AG08396 (cell line): ENCODE measurements at places on chromosomes 2 and 18.
A peak's percentile ranks its signal among the peaks of the same experiment; 100 is the strongest.

DNA sequence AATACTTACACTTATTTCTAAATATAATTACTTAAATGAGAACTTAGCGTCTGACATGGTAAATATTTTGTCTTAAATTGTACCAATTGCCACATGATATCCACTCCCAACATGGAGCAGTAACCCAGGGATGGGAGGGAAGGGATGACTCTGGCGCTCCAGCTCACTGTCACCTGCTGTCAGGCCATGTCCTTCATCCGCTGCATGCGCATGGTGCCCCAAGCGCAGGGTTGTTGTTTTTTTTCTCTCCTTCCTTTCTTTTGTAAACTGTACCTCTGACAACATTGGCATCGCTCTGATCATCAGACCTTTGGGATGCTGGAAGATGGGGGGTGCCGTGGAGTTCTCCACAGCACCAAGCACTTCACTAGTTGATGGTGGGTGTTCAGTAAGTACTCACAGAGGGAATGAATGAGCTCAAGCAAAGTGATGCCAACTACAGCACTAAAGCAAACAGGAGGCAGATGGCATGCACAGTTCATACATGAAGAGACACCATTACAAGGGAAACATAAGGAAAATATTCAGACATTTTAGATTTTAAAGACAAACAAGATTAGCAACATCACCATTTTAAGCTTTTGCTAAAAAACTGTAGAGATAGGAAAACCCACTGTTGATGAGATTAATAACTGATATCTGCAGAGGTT is 247.8 kb downstream of the GBX2 start:
- no peak for DNase-seq

- DNase-seq, result no peak
Observed at GRCh38 chr2:31660812-31661335, 80.1 kb upstream of the SRD5A2 start.

GRCh38 chr2:174607584-174607983 is 10.0 kb upstream of the WIPF1 start:
- DNase-seq, result no peak

- no peak for DNase-seq
Observed at GRCh38 chr2:106358081-106358480, 110.1 kb downstream of the RGPD3 start.

GRCh38 chr2:18482666-18483065 is 77.8 kb downstream of the RDH14 start:
- DNase-seq, result no peak

DNA sequence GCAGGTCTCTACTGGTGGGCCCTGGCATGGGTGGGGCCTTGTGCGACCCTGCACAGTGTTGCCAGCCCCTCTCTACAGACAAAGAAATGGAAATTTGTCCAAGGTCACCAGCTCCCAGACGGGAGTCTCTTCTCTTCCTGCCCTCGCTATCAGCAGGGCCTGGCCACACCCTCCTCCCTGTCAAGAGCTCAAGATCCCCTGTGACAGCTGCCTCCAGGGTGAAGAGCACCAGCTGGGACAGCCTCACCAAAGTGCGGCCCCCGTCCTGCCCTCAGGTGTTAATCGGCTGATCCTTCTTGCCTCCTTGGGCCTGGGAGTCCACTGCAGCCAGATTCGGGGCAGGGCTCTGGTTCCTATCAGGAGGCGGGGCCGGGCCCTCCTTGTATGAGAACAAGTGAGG is 259.1 kb downstream of the TWIST2 start:
- no peak for DNase-seq

DNA sequence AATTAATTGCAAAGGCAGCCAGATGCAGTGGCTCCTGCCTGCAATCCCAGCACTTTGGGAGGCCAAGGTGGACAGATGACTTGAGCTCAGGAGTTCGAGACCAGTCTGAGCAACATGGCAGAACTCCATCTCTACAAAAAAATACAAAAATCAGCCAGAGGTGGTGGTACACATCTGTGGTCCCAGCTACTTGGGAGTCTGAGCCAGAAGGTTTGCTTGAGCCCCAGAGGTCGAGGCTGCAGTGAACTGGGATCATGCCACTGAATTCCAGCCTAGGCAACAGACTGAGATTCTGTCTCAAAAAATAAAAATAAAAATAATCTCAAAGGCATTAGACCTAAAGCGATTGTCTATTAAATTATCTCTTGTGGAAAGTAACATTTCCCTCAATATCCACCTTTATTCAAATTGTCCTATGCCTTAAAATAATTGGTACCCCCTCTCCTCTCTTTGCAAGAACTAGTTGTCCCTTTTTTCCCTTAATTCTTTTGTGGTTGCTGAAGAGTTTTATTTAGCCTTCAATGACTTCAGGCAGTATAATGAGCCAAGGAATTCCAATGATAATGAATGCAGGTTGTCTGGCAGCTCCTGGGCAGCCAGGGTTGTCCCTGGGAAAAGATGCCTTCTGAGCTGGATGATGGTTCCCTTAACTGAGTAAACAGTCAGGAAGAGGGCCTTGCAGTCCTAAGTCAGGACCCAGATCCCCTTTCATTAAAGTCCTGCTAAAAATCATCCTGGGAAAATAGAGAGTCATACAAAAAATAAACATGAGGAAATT is 32.2 kb downstream of the GPR75 start:
- DNase-seq, result no peak

DNA sequence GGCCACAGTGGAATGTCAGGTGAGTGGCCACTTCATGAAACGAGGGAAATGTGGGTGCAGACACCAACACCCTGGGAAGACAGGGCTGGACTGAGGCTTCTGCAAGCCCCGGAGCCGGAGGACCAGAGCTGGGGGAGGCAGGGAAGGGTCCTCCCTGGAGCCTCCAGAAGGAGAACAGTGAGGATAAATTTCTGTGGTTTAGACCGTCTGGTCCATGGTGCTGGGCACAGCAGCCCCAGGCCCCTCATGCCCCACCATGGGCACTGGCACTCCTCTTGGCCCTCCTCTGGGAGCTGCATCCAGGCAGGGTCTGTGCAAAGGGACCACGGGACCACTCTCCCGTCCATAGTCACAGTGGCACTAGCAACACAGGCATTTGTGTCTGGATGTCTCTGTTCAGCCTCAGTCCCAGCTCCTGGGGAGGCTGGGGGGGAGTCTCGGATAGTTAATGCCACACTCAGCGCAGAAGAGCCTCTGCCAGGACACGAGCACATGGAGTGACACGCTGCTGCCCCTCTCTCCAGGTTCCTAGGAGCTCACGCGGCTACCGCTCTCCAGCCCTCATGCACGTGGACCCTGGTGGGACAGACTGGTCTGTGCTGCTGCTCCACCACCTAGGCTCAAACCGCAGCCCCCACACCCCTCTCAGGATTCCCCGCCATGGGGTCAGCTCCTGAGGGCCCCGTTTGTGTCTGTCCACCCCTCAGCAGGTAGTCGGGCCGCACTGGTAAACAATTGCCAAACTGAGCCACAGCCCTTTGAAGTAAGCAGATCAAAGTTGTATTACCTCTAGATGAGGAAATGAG is 305.9 kb upstream of the SALL3 start:
- no peak for DNase-seq

GRCh38 chr18:78861116-78861515 is 118.5 kb upstream of the SALL3 start:
- DNase-seq, result no peak

GRCh38 chr2:2107627-2108026 is 223.4 kb downstream of the MYT1L start:
- no peak for DNase-seq

DNA sequence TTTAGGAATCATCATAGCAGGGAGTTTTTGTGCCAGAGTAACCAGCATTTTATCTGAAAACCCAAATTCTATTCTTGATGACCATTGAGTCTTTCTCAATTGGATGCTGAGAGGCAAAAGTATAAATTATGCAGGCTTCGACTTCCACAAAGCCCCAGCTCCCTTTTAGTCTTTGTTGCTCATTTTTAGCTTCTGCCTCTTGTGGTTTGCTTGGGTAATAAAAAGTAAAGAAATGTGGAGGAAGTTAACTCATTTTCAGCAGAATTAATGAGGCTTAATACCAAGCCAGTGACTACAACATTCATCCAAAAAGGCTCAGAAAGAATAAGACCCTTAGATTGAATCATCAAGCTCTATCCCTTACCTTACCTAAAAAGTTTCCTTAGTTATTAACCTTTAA is 18.6 kb downstream of the ERMN start:
- no peak for DNase-seq

DNA sequence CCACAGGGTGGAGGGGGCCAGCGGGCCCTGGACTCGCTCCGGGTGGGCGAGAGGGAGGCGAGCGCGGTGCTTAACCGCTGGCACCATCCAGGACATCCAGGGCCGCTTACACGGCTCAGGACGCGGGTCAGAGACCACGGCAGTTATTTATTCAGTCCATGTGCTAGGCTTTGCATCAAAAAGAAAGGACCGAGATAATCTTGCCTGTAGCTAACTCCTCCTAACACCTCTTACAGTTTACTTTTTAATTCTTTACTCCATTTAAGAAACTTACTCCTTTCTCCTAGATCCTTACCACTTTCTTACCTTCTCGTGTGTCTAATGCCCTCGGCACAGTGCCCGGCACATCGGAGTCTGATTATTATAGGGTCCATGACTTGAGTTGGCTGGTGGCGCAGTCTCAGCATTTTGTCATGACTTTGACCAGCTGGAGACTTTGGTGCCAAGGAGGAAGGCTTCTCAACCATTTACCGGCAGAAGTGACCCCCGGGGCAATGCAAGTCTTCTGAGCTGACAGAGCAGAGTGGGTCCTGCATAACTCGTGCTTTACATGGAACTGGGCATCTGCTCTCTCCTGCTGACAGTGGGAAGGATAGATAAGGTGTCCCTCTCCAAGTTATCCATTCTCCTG is 503 bp downstream of the ANXA4 start:
- no peak for DNase-seq

DNA sequence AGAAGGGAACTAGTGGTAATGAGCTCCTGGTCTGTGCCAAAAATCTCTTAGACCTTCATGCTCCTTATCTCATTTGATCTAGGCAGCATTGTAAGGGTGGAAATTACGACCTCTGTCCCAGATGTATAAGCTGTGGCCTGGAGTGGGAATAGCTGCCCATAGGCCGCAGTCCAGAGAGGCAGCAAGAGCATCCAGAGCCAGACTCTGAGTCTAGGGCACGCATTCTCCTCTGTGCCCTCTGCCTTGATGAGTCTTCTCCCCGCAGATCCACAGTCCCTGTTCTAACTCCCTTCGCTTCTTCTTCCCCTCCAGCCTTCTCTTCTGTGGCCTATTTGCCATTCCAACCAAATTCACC is 304.6 kb downstream of the MYCN start:
- DNase-seq, result no peak

DNA sequence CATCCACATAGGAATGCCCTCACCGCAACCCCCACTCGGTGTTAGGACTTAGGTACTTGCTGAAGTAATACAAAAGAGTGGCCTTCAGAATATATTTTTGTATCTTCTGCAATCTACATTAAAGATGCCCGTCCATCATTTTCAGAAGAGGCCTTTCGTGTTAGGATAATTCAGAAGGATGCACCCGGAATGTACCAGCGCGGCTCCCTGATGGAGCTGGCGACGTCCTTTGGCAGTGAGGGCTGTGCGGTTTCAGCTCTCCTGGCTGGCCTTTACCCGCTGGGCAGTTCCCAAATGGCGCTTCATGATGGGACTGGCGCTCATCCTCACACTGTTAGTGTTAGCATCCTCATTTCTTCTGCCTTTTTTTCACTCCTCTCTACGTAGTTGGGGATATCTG is 15.3 kb downstream of the TWIST2 start:
- no peak for DNase-seq

DNA sequence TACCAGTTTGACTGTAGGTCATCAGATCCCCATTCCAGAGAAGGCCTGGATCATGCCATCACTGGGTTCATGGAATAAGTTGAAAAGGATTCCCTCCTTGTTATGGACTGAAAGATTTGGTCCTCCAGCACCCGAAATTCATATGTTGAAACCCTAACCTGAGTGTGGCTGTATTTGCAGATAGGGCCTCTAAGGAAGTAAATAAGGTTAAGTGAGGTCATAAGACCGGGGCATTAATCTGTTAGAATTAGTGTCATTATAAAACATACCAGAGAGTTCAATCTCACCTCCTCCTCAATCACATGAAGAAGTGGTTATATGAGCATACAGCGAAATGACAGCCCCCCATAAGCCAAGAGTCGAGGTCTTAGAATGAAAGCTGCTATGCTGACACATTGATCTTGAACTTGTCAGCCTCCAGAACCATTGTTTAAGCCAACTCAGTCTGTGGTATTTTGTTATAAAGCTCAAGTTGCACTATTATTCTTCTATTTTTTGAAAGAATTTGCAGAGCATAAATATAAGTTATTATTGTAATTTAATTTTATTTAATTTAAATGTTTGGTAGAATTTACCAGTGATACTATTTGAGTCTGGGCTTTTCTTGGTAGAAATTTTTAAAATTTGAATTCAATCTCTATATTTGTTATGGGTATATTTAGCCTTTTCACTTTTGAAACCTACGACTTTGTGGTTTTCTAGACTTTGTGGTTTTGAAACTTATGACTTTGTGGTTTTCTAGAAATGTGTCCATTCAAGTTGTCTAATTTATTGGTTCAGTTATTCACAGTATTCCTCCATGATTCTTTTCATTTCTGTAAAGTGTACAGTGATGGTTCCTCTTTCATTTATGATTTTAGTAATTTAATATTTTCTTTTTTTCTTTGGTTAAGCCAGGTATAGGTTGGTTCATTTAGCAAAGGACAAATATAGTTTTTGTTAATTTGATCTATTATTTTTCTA is 1206.7 kb upstream of the CDH2 start:
- no peak for DNase-seq

GRCh38 chr18:7452331-7452730 is 114.8 kb upstream of the PTPRM start:
- peak; percentile 67 for DNase-seq

DNA sequence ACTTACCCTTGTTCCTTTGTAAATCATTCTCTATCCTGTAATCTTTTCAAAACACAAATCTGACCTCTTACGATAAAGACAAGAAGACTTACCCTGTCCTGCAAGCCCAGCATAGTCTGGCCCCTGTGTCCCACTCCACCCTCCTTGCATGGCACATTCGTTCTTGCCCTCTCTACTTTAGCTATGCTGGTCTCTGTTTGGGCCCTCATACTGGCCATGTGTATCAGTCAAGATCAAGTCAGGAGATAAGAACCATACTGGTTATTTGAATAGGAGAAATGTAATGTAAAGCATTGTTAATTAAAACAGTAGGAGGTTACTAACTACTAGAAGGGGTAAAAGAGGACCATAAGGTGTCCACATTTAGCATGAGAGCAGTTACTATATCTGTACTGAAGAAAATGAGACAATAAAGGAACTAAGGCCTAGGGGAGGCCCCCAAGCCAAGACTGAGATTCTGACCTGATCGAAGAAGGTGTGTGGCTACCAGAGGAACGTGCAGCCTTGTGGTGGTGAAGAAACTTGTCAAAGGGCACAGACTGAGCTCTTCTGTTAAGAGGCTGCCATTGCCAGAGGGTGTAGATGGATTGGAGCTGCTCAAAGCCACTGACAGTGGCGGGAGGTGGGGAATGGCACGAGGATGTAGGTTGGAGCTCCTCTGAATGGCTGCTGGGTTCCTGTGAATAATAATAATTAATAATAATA is 80.8 kb downstream of the KCTD18 start:
- no peak for DNase-seq

GRCh38 chr2:156405586-156405985 is 30.6 kb upstream of the GPD2 start:
- DNase-seq, result no peak
